ENCODE measurements at places on chromosomes 11 and 22. TPM values are rescaled to one million over a fixed set of nuclear protein-coding genes. Genes with fewer than 3 reads are reported as not detected.

MRGPRF gene
- total RNA-seq = 20.5 TPM

CYTH4 gene
- 20.5 TPM for total RNA-seq

NCAM1 gene
- total RNA-seq = 160 TPM

SESN3 gene
- 135 TPM for total RNA-seq

CARNS1 gene
- total RNA-seq = 39.0 TPM

RNF26 gene
- 6.6 TPM for total RNA-seq

APOL5 gene
- 0.82 TPM for total RNA-seq

C11orf87 gene
- not detected for total RNA-seq

MAPK8IP2 gene
- total RNA-seq = 1.2 TPM

DNA sequence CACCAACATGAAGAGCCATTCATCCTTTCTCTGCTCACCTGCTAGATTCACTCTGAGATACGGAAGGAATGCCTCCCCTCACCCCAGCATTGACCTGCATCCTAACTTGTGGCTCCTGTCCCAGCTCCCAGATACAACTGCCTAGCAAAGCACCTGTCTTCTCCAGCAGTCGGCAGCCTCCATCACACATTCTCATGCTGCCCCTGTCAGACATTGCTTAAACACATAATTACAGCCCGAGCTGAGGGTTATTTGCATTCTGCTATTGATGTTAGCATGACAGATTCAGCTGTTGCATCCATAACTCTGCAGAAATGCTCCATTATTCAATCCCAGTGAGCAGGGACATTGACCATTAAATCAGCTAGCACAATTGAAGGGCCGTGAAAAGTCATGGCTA, 184.4 kb upstream of the NARS2 start:
- peak; percentile 81 for DNase-seq

DNA sequence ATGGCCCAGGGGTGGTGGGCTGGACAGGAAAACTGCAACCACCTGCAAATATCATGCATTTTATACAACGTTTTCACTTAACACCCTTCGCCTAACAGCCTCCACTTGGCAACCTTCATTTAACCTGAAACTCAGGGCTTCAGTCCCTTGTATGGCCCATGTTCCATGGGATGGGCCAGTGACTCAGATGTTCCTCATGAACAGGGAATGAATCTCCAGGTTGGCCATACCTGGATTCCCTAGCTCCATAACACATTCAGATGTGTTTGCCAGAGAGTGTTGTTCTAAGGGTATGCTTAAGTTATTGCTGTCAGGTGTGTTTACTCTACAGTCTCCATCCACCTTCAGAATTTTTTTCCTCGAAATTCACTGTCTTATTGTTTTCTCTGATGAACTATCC, 316.9 kb downstream of the JRKL start:
- no peak for DNase-seq

GRCh38 chr11:44936525-44936924, 14.2 kb downstream of the TP53I11 start:
- peak; percentile 95 for DNase-seq

GRCh38 chr11:129048911-129049310, 106.2 kb upstream of the TP53AIP1 start:
- DNase-seq = no peak

- DNase-seq = no peak
Measured at GRCh38 chr11:80773919-80774318, 1333.1 kb upstream of the TENM4 start.

GRCh38 chr11:96707273-96707672, 317.5 kb downstream of the JRKL start:
- DNase-seq = no peak

- no peak for DNase-seq
Measured at GRCh38 chr11:110512026-110512425, 82.3 kb downstream of the FDX1 start.

DNA sequence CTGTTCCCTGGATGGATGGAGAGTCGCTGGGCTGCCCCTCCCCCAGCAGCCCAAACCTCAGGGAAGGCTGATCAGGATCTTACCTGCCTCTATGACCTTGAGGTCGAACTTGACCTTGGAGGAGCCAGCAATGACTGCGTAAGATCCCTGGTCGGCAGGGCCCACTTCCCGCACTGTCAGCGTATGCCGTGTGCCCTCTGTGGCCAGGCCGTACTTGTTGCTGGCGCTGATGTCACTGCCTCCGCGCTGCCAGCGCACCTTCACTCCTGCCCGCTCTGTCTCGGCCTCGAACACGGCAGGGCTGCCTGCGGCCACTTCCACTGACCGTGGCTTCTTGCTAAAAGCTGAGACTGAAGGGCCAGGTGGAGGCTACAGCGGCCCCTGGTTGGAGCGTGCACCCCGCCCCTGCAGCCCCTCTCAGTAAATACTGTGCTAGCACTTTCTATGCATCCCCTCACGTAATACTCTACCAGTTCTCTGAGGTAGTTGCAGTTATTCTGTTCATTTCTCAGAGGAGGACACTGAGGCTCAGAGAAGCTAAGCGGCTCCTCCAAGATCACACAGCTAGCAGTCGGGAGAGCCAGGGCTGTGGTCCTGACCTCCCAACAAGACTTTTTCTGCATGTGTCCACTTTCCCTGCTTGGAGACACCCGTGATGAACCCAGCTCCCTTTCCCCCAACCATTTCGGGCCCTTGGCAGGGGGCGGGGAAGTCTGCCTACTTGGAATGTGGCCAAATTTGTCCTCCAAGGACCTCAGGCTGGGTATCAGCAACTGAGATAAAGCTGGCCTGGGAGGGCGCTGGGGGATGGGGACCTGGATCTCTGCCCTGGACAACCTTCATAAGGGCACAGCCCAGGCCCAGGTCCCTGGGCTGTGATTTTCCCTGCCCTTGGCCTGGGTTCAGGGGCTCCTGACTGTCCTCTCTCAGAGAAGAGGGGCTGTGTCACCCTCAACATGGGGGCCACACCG, 1.1 kb downstream of the MYBPC3 start:
- no peak for DNase-seq

GRCh38 chr11:41983475-41983874, 524.0 kb upstream of the LRRC4C start:
- no peak for DNase-seq

DNA sequence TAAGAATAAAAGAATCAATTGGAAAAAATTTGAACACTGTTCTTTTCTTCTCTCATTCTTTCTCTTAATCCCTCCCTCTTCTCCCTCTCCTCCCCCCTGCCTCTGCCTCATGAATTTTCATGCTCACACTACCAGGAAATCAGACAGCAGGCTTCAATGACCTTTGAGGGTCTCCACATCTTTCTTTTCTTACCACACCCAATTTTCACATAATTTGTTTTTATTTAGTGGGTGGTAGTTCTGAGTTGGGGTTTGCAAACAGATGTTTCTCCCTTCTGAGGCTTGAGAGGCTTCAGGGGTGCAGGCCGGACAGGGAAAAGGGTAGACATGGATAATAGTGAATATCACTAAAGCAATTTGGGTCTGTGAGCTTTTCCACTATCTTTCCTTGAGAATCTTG, 95.5 kb downstream of the SPATA19 start:
- no peak for DNase-seq

GRCh38 chr11:23976841-23977271, 520.0 kb upstream of the LUZP2 start:
- DNase-seq = no peak

GRCh38 chr11:74783241-74783871, 34.7 kb downstream of the RNF169 start:
- peak; percentile 14 for DNase-seq

DNA sequence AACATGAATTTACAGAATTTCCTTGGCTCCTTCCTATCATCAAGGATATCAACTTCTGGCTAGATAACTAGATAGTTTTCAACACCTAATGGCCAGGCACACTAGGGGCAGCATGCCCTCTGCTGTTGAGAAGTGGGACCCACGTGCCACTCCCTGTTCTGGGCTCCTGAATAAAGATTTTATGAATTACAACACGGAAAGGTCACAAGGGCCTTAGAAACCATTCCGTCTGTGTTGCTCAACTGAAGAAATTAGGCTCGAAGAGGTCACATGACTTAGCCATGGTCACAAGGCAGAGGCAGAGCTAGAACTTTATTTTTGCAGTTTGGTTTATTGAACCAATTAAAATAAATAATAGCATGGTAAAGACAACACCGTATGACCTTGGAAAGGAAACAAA, 36.0 kb downstream of the PRCP start:
- peak; percentile 34 for DNase-seq

- peak; percentile 13 for DNase-seq
Measured at GRCh38 chr11:47469361-47470179, 20.6 kb upstream of the RAPSN start.

GRCh38 chr22:20852076-20852475, 6.5 kb downstream of the PI4KA start:
- DNase-seq = no peak

- no peak for DNase-seq
Measured at GRCh38 chr22:30195245-30196140, 51.1 kb downstream of the LIF start.

GRCh38 chr11:126430581-126431335, 75.3 kb downstream of the ST3GAL4 start:
- DNase-seq = no peak

- DNase-seq = no peak
Measured at GRCh38 chr11:85028329-85029101, 598.6 kb downstream of the DLG2 start.

DNA sequence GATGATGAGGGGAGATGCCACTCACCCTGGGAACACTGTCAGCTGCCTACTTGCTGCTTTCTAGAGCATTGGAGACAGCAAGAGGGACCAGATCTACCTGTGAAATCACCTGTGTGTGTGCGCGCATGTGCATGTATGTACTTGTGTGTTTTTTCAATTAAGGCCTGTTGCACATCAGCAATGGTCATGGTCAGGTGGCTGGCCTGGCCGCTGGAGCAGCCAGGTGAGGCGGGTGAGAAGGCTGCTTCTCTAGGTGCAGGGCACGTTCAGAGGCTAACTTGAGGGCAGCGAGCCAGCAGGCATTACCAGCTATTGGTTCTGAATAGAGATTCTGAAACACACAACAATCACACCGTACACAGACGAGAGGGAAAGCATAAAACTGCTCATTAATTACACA, 65.1 kb downstream of the PARVG start:
- no peak for DNase-seq

DNA sequence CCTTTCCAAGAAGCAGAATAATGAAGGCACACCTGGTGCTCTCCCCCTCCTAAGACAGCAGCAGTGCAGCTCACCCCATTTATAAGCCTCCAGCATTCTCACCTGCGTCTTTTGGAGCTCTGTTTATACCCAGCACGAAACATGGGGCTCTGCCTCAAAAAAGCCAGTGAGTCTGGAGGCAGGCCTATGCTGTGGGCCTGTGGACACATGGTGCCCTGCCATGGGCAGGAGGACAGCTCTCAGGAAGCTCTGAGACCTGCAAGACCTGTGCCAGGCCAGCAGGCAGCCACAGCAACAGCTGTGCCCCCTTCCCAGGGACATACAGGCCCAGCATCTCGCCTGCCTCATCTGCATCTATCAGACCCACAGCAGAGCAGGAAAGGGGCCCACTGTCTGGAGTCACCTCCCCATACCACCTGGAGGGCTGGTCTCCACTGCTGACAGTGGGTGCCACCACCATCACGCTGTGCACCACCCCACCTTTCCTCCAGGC, 64.2 kb downstream of the DGCR2 start:
- DNase-seq = no peak

- no peak for DNase-seq
Measured at GRCh38 chr11:61611309-61611708, 30.4 kb upstream of the SYT7 start.

- DNase-seq = no peak
Measured at GRCh38 chr22:27070594-27070993, 413.2 kb downstream of the MIAT start.

Measured in tongue (tissue), 3 donors.